CD4-positive, alpha-beta T cell treated with Interleukin-2 at 100 ng/mL for 4 hours (primary cell): ENCODE measurements at places on chromosomes 6 and 20.
A peak's percentile ranks its signal among the peaks of the same experiment; 100 is the strongest.

DNA sequence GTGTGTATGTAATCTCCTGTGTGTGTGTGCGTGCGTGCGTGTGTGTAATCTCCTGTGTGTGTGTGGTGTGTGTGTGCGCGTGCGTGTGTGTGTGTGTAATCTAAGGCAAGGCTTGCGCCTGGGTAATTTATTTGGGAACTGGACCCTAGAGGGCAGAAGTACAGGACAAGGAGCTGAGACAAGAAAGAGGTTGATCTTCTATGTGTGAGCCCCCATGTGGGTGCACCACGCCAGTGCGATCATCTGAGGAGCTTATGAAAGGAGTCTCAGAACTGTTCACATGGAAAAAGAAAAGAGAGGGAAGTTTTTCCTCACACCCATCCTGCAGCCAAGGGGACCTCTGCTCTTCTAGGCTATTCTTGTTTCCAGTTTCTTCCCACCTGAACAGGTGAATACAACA lies 220.1 kb upstream of the GGTLC1 start:
- DNase-seq: no peak

DNA sequence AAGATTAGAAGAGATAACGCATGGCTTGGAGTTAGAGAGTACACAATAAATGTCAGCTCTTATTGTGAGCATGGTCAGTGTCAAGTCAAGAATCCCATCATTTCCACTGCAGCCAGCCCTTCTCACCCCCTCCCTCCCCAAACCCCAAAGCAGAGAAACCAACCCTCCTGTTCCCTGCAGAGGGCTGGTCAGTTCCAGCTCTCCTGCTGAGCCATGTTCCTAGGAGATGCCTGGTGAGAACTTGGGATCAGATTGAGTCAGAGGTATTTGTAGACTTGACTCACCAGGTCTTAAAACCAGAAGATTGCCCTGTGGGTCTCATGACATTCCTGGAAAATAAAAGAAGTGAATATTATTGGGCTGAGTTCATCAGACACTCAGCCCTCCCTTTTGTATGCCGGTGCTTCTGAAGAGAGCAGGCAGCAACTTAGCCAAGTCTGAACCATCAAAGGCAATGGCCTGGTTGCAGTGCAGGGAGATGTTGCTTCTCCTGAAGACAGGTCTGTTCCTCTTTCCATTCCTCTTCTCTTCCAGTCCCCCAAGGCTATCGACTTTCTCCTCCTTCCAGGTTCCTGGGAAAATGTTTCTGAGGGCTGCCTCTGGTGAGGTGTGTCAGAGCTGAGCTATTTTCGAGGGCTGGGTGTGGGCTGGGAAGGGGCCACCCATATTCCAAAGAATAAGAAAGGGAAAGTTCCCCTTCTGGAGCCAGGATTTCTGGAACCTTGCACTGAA lies 278.2 kb upstream of the SUPT3H start:
- no peak for DNase-seq

GRCh38 chr20:32480371-32481241 lies 104.5 kb downstream of the NOL4L start:
- no peak for DNase-seq

GRCh38 chr6:88339761-88340160 lies 173.6 kb upstream of the CNR1 start:
- DNase-seq: no peak

DNA sequence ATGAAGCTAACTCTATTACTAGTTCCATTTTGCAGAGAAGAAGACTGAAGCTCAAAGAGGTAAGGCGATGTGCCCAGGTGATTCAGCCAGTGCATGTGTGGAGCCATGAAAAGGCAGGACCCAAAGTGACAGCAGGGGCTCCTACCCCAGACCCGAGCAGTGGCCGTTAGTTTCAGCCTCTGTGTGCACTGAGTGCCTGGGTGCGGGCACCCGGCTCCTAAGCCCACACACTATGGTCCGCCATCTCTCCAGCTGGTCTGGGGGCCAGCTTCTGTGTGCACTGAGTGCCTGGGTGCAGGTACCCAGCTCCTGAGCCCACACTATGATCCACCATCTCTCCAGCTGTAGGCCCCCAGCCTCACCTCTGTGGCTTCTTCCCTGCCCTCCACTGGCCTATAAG lies 123.5 kb upstream of the CST7 start:
- DNase-seq: no peak

DNA sequence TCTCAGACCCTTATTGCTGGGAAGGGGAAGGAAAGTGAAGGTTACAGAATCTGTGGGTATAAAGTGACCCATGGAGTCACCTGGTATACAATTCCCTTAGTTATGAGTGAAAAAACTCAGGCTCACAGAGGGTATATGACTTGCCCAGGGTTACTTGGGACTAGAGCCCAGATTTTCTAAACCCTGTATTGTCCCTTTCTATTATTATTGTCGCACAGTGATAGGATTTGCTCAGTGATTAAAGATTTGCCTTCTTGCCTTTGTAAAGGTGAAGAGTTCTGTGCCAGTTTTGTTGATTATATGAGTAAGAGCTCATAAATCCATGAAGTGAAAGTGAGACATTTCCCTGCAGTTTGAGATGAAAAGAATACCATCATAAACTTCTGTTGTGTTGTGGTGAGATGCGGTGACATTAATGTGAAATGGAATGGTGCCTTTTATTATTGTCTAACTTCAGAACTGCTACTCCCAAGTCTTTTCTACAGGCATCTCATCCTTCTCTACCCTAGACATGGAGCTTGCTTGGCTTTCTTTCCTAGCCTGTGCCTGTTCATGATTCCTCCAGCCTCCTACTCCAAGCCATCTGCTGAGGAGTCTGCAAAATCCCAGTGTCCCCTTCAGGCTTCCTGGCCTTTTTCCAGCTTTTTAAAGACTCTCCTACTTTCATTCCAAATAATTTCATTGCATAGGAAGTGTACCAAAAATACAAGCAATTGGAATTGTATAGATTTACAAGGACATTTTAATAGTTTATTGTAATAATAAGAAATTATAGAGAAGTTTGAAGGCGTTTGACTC lies 33.5 kb upstream of the ADIG start:
- DNase-seq: no peak

DNA sequence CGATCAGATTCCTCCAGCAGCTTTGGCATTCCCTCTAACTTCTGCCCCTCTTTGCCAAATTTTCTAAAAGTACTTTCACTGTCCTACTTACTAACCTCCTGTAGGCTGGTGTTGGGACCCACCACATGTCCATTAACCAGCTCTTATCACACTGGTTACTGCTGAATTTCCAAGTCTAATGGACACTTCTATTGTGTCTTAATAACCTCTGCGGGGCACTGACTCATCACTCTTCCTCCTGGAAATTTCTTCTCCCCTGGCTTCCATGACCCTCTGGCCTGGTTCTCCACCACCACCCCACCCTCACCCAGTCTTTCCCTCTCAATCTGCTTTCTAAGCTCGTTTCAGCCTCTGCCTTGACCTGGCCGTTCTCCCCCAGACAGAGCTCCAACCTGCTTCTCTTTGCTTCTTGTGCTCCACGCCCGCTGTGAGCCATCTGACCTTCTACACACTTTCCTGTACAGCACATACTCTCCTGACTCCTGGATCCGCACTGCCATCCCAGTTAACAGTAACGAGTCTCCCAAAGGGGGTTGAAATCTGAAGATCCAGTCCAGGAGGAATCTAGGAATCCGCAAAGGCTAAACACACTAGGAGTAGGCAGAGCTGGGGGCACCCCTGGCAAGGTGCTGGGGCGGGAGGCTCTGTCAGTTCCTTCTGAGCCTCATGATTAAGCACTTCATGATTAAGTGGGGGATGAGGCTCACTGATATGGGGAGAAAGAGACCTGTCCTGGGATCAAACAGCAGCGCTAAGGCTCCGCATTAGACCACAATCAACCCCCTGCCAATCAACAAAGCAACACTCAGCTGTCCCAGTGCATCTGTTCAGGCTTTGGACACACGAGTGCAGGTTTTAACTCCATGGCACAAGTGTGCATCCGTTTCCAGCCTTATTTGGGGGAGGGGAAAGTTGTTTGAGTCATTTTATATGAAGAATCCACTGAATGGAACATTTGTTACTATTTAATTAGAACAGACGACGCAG lies 146.3 kb downstream of the LY86 start:
- DNase-seq: no peak

DNA sequence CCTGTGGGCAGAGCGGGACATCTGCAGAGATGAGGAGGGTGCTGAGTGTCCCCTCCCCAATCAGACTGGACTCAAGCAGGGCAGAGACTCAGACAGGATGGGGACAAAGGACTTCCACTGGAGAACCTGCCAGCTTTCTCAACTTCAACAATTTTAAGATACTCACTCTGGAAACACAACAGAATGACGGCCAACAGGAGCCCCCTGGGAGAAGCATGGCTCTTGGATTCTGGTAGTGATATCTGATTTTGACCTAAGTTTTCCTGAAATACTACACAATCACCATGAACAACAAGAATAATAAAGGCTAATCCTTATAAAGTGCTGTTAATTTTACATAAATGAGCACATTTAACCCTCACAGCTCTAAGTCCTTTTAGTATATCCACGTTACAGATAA lies 83.5 kb upstream of the PLEKHG1 start:
- DNase-seq: no peak

- no peak for DNase-seq
Observed at GRCh38 chr6:134199848-134200606, 117.9 kb downstream of the SGK1 start.

DNA sequence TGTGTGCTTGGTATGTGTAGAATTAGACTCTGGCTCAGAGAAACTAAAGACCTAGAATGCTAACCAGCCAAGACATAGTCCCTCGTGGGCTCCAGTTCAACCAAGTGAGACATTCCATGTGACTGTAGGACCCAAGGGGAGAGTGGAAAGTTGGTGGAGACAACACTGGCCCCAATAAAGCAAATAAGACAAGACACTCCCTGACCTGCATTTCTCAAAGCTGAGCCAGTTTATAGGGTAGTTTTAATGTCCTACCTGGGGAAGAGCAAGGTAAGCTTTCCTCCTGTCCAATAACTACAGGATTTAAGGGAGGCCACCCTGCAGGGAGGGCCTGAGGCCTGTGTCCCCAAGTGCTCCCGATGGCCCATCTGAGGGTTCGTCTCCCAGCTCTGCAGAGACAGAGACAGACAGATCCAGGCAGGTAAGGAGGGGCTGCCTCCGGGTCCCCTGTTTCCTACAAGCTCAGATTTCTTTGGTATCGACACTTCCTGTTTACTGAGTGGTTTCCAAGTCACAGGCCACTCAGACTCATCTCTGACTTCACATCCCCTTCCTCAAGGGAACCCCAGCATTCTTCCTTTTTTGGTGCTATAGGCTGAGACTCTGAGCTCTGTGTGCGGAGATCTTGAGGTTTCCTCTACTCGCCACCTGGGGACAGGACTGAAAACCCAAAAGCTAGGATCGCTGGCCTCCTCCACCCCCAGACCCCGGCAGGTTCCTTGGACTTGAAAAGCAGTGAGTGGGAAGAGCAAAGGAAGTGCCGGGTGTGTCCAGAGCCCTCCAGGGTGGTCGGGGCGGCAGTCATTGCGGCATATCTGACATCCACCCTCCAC lies 92.4 kb downstream of the PRND start:
- DNase-seq: peak; percentile 89

DNA sequence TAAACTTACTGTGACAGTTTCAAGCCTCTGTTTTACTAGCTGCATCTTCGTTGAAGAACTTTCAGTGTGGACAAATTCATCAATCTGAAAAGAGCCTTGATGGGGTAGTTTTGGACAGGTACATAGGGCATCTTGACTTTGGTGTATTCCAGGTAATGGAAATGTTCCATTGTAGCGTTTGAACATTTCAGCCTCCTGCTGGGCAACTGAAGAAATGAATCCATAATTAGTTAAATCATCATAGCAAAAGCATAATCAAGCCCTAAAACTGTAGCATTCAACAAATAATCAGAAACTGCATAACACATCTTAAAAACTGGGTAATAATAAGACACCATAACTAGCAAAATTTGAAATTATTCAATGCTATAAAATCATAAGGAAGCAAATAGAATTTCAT lies 86.2 kb downstream of the AHI1 start:
- no peak for DNase-seq

DNA sequence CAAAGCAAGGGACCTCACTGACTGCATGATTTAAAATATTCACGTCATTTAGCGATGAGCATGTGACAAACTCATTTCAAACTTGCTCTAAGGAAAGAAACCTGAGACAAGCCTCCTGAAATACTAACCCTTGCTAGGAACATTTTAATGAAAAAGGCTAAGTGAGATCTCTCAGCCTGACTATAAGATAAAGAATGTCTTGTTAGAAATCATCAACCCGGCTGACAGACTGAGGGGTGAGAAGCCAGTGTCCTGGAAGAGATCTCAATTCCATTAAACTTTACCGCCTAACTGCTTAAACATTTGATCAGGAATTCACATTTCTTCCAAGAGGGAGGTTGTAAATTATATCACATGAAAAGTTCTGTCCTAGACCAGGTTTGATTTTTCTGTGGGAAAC lies 274.8 kb upstream of the EXOC2 start:
- no peak for DNase-seq
